Stimulated activated CD4-positive, alpha-beta T cell treated with anti-CD3 and anti-CD28 coated beads, Interleukin-15, amount 100 ng/mL, for 1 hour (primary cell): ENCODE measurements at places on chromosomes 4 and X.

- no peak for DNase-seq
Measured at GRCh38 chr4:68271851-68272357, 26.4 kb upstream of the TMPRSS11B start.

GRCh38 chrX:15116900-15117299, 153.0 kb downstream of the ASB9 start:
- DNase-seq, result no peak

GRCh38 chrX:54550821-54551220, 20.8 kb downstream of the GNL3L start:
- no peak for DNase-seq

DNA sequence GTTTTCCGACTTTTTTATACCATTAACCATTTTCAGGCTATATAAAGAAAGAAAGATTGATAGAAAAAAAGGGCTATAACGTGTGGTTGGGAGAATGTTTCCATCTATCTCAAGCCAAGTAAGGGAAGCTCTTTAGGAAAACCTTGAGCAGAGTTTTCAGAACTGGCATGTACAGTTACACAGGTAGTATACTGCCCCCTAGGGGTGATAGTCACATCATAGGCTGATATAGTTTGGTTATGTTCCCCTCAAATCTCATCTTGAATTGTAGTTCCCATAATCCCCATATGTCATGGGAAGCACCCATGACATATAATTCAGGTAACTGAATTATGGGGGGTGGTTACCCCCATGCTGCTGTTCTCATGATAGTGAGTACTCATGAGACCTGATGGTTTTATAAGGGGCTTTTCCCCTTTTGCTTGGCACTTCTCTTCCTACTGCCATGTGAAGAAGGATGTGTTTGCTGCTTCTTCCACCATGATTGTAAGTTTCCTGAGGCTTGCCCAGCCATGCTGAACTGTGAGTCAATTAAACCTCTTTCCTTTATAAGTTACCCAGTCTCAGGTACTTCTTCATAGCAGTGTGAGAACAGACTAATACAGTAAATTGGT, 186.8 kb downstream of the TMA16 start:
- no peak for DNase-seq

- no peak for DNase-seq
Measured at GRCh38 chr4:86974551-86974994, 39.8 kb downstream of the AFF1 start.

GRCh38 chr4:137267024-137267423, 265.3 kb downstream of the PCDH18 start:
- DNase-seq, result no peak

DNA sequence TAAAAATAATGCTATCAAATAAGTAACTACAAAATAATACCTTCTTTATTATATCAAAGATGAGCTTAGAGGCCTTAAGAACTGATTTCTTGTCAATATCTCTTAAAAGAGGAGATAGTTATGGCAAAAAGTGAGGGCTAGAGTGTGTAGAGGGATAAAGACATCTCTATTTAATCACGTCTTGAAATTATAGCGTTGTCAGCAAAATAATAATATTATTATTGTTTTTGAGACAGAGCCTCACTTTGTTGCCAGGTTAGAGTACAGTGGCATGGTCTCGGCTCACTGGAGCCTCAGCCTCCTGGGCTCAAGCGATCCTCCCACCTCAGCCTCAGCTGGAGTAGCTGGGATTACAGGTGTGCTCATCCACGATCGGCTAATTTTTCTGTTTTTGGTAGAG, 18.3 kb downstream of the SUPT20HL1 start:
- no peak for DNase-seq

DNA sequence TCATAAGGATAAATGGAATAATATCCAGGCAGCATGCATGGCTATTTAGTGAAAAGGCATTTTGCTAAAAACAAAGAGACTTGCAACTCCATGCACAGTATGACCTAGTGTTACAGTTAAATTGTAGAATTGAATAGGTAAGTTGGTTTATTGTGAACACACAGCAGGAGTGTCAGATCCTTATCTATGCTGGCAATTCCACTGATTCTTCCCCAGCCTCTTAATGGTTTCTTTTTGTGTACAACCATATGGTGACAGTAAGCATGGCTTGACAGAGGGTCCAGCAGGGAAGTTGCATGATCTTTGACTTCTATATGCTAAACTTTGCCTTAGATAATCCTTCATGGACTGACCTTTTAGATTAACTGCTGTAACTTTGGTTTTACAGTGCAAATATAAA, 936.6 kb upstream of the EPHA5 start:
- no peak for DNase-seq

GRCh38 chr4:94689155-94689860, 68.4 kb upstream of the BMPR1B start:
- no peak for DNase-seq

DNA sequence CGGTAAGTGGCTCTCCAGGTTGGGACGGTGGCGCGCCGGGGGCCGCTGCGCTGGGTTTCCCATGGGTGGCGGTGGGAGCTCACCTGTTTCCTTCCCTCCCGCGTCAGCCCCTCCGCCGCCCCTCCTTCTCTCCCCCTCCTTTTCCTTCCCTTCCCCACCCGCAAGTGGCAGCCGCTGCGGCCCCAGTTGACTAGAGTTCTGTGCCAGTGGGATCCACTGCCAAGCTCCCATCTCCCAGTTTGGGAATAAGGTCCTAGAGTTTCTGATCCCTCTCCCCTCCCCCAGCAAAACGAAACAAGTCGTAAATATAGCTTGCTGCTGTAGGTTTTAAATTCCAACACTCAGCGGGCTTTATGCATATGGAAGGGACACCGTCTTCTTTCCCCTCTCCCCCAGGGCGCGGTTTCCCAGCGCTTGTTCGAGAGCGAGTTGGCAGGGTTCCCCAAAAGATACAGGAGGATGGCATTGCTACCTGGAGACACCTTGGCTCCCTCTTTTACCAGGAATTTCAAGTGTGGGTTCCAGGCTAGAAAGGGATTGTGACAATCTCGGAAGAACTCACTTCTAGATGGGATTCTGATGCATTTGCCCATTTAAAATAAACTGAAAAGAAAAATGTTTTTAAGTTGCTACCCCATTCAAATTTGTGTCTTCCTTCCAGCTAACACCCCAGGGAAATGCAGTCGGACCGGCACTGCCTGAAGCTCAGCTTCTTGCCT, 1.2 kb downstream of the TLL1 start:
- DNase-seq, result no peak

GRCh38 chrX:70498129-70498528, 53.5 kb downstream of the DLG3 start:
- no peak for DNase-seq

GRCh38 chr4:150580306-150580705, 1.6 kb upstream of the MAB21L2 start:
- DNase-seq, result no peak

- DNase-seq, result no peak
Measured at GRCh38 chr4:116064331-116064730, 950.9 kb upstream of the NDST4 start.

- no peak for DNase-seq
Measured at GRCh38 chrX:31297881-31298280, 226.0 kb upstream of the FTHL17 start.

DNA sequence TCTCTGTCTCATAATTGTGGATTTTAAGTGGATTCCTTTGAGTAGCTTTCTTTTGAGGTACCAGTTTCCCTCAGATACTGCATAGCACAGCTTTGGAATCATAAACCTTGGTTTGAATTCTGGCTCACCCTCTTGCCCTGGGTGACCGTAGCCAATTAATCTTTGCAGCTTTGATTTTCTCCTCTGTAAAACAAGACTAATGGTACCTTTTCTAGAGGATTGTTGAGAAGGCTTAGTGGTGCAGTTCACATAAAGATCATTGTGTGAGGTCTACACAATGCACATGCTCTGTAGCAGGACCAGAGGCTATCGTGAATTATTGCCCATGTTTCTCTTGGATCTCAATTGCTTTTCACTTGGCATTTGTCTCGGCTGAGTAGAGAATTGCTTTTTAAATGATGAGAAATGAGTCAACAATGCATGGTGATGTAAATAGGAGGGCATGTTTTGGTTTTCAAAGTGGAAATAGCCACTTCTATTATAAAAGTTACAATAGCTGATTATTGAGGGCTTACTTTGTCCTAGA, 47.9 kb downstream of the TMEM131L start:
- no peak for DNase-seq

GRCh38 chr4:123166023-123166422, 230.6 kb upstream of the SPRY1 start:
- DNase-seq, result no peak

DNA sequence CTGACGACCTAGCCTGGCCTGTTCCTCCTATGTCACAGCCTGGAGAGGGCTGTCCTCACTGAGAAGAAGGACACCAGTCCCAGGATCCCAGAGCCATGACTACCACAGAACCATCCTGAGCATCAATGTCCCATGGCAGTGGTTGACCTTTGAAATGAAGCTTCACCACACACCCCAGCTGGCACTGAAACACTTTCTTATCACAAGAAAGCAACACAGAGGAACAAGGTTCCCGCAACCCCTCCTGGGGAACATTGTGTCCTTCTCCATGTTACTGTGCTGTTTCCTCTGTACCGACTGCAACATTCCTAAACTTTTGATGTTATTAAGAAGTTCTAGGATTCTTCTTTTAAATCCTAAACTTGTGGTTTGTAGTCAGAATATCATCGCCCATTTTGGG, 21.2 kb upstream of the FAM156A start:
- DNase-seq, result no peak
